Body of pancreas (tissue), 4 donors: ENCODE measurements at places on chromosomes 12 and 14. TPM values are rescaled to one million over a fixed set of nuclear protein-coding genes. Genes with fewer than 3 reads are reported as not detected.

GRCh38 chr14:66649498-66649897, 141.6 kb downstream of the GPHN start:
- no peak for DNase-seq

DNA sequence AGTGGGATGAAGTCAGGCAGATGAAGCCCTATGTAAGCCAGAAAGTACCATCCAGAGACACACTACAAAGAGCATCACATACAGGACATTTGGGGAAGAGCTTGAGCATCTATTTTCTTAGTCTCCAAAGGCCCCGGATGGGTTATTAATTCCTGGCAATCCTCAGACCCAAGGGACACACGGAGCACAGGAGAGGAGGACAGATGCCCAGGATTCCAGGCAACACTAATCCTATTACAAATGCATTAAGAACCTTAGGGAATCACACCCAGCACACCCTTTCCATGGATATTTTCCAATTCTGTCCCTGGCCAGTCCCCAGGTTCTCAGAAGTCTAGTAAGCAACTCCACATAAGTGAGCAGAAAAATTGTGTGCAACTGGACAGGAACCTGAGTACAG, 65.9 kb downstream of the CMKLR1 start:
- no peak for DNase-seq

DNA sequence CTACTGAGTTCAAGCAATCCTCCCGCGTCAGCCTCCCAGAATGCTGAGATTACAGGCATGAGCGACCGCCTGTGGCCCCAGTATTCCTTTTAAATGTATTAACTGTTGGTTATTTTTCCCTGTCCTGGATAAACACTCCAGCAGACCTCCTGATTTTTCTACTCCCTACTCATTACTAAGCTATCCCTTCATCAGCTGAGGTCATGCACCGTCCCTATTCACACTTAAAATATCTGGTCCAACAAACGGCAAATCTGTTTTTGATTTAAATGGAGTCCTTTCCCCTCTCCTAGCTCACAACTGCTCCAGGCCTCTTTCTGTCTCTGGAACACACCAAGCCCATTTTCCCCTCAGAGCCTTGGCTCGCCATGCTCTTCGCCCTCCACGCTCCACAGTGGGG, 1003.3 kb upstream of the TMEM132C start:
- DNase-seq = no peak

SART3 gene
- total RNA-seq = 38.6 TPM

IL22 gene
- total RNA-seq = not detected

- DNase-seq = no peak
Observed at GRCh38 chr14:61719344-61720293, 24.3 kb downstream of the HIF1A start.

- no peak for DNase-seq
Observed at GRCh38 chr14:57066463-57066862, 202.2 kb downstream of the EXOC5 start.
